ENCODE measurements at places on chromosomes 11 and 22.

DNA sequence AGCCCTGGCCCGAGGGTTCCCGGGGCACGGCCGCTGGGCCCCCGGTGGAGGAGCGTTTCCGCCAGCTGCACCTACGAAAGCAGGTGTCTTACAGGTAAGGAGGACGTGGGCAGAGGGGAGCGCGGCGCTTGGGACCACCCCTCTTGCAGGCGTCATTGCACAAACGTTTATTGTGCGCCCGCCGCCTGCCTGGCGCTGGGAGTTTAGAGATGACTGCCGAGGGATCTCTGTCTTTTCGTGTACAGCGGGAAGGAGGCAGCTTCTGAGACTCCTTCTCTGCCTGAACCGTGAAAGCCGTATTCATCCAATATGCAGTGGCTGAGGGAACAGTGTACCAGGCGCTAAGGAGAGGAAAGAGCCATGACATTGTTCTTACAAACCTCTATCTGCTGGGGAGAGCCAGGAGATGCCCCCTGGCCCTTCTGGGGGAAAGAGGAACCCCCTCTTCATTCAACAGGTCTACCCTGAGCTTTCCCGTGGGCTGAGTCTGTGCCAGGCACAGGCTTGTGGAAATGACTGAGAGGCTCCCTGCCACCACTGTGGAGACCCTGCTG is 13.8 kb upstream of the DGKZ start:
- DNase-seq: no peak

- no peak for DNase-seq
Observed at GRCh38 chr22:37334859-37335805, 52.8 kb downstream of the CYTH4 start.

DNA sequence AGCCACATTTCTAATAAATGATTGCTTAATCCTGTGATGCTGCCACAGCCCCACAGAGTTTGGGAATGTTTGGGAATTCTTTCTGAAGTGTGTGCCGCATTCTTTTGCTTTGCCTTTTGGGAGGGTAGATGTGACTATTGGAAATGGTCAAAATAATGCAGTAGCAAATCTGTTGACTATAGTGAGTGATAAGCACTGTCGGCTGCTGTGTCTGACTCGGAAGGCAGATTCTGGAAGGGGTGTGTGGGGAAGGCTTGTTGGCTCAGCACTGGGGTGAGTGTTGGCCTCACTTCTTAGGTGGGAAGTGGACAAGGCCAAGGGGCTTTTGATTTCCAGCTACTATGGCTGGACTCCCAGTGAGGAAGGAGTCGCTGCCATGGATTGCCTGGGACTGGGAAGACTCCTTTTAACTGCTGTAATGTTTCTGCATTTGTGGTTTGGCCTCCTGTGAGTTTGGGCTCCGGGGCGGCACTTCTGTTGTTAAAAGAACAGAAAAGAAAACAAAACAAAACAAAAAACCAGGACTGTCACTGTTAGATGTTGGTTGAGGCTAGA is 20.1 kb downstream of the ZBTB16 start:
- no peak for DNase-seq

- no peak for DNase-seq
Observed at GRCh38 chr22:42108848-42109247, 18.3 kb upstream of the NDUFA6 start.

GRCh38 chr11:128174465-128175291 is 412.7 kb downstream of the ETS1 start:
- no peak for DNase-seq

DNA sequence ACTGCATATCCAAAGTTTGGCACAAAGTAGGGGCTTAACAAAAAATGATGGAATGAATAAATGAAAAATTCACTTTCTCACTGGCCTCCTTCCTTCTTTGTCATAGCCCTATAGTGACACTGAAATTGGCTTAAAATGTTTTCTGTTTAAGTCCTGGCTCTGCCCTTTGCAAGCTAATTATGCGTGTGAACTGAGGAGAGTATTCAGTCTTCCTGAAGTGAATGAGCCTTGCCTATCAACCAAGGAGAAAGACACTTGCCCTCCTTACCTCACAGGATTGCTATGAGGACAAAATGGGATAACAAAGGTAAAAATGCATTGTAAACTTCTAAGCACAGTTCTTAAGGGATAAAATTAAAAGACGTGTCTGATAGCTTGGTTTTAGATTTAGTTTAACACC is 729.8 kb upstream of the ANO3 start:
- no peak for DNase-seq

- DNase-seq: no peak
Observed at GRCh38 chr11:116595305-116595880, 177.4 kb downstream of the BUD13 start.

Data from stimulated activated CD4-positive, alpha-beta T cell treated with anti-CD3 and anti-CD28 coated beads, Interleukin-12 subunit alpha, Interleukin-12 subunit beta, amount 100 ng/mL, for 48 hours (primary cell).